Tibial nerve (tissue), 4 donors: ENCODE measurements at places on chromosomes 5 and 9. TPM values are rescaled to one million over a fixed set of nuclear protein-coding genes. Genes with fewer than 3 reads are reported as not detected.
A peak's percentile ranks its signal among the peaks of the same experiment; 100 is the strongest.

GRCh38 chr5:111676466-111676865, 80.5 kb downstream of the NREP start:
- H3K27ac ChIP-seq, result no peak overlapping the region
- no peak for DNase-seq
- H3K4me1 ChIP-seq, result peaks cover 10% of the 10 kb centered on the region
- H3K4me3 ChIP-seq, result no peak overlapping the region
- H3K36me3 ChIP-seq, result no peaks in the 10 kb centered on the region

GRCh38 chr9:114390952-114391351, 3.2 kb upstream of the AKNA start:
- H3K36me3 ChIP-seq, result no peaks in the 10 kb centered on the region
- H3K27ac ChIP-seq, result peak overlapping the region; percentile 66
- H3K4me1 ChIP-seq, result peaks cover 37% of the 10 kb centered on the region
- H3K27me3 ChIP-seq, result no peaks in the 10 kb centered on the region

DNA sequence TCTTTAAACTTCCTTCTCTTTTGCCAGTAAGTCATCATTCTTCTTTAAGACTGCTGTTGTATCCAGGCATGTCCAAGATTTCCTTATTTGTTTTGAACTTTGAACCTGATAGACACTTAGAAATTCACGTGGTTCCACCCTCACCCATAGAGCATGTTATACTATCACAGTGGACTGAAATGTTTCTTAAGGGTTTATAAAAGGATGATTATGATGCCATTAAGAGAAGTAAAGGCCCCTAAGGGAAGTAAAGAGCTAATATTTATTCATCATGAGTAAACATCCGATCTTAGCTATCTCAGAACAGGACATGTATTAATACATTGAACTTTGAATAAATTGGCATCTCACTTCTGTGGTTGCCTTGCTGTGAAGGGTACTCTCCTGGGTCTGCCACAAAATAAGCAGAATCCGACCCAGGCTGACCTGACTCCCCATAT, 49.8 kb downstream of the PRKACG start:
- no peak overlapping the region for H3K4me3 ChIP-seq
- H3K4me1 ChIP-seq, result no peaks in the 10 kb centered on the region
- H3K27ac ChIP-seq, result no peak overlapping the region
- DNase-seq, result no peak
- H3K36me3 ChIP-seq, result no peaks in the 10 kb centered on the region

DNA sequence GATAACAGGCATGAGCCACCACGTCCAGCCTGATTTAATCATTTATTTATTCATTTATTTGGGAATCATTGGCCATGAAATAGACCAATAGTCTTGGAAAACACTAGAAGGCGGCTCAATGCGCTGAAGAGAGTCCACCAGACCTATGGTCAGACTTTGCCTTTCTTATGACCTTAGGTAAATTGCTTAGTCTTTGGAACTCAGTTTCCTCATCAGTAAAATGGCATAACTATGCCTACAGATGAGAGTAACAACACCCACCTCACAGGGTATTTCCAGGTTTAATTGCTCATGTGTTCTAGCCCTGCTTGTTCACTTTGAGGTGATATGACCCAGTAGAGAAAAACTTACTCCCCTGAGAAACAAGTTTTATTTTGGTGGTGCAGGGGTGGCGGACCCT, 38.2 kb upstream of the CPEB4 start:
- H3K36me3 ChIP-seq, result no peaks in the 10 kb centered on the region
- no peaks in the 10 kb centered on the region for H3K4me1 ChIP-seq
- no peak overlapping the region for H3K4me3 ChIP-seq
- H3K27me3 ChIP-seq, result no peaks in the 10 kb centered on the region
- DNase-seq, result no peak

DNA sequence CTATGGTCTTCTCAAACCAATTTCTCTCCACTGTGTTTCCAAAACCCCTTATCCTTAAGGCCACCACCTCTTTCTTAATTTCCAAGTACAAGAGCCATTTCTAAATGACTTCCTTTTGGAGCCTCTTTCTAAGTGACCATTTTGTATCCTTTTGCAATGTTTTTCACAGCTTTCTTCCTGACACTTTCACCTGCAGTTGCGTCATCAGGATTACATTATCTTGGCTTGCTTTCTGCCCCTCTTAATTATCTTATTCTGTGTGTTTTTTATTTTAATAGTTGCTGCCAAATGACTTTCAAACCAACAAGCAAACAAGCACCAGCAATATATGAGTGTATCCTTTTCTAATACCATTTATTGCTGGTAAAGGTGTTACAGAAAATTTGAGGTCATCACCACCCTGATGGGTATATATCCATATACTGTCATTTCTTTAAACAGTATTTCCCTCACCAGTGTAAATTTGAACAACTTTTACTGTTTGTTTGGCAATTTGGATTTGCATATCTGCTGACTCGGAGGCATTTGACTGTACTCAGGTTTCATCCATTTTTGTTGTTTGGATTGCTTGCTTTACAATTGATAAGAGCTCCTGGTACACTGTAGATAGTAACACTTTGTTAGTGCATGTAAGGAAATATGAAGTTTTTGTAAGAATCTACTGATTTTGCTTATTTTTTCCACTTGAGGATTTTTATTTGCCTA, 5.4 kb upstream of the ANXA1 start:
- no peaks in the 10 kb centered on the region for H3K36me3 ChIP-seq
- no peak for DNase-seq
- H3K27me3 ChIP-seq, result no peaks in the 10 kb centered on the region
- no peak overlapping the region for H3K27ac ChIP-seq
- H3K4me1 ChIP-seq, result no peaks in the 10 kb centered on the region
- no peak overlapping the region for H3K4me3 ChIP-seq

GRCh38 chr9:79799691-79800335, 228.0 kb downstream of the TLE4 start:
- H3K4me3 ChIP-seq, result no peak overlapping the region
- no peaks in the 10 kb centered on the region for H3K27me3 ChIP-seq
- H3K27ac ChIP-seq, result no peak overlapping the region
- DNase-seq, result no peak
- no peaks in the 10 kb centered on the region for H3K4me1 ChIP-seq
- H3K36me3 ChIP-seq, result no peaks in the 10 kb centered on the region

The PDE6A gene
- total RNA-seq, result not detected
